Activated naive CD8-positive, alpha-beta T cell treated with anti-CD3 and anti-CD28 coated beads, Interleukin-2, amount 50 U/mL, for 24 hours (primary cell): ENCODE measurements at places on chromosomes 5 and 9.

GRCh38 chr9:124776954-124777648 is at the start of gene OLFML2A:
OLFML2A (plus strand) TSS chr9:124777133; CDS start chr9:124777271, 138 bp downstream.
- peak; percentile 27 for DNase-seq

DNA sequence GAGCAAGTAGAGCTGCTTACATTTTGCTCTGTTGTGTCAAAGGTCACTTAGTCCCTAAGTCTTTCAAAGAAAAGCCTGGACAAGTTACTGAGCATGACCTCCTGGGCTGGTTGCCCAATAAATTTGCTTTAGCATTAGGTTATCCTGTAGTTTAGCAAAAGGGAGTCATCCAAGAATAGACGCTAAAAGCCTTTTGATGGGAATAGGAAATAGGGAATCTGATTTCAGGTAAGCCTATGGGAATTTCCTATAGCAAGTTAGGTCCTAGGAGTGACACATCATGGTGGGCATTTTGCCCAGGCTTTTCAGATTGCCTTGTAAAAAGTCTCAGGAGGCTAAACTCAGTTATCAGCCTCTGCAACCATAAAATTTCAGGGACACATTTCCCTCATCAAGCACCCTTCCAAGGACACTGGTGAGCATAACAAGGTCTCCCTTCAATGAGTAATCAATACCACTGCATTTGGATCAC is 67.6 kb upstream of the RANBP3L start:
- no peak for DNase-seq

DNA sequence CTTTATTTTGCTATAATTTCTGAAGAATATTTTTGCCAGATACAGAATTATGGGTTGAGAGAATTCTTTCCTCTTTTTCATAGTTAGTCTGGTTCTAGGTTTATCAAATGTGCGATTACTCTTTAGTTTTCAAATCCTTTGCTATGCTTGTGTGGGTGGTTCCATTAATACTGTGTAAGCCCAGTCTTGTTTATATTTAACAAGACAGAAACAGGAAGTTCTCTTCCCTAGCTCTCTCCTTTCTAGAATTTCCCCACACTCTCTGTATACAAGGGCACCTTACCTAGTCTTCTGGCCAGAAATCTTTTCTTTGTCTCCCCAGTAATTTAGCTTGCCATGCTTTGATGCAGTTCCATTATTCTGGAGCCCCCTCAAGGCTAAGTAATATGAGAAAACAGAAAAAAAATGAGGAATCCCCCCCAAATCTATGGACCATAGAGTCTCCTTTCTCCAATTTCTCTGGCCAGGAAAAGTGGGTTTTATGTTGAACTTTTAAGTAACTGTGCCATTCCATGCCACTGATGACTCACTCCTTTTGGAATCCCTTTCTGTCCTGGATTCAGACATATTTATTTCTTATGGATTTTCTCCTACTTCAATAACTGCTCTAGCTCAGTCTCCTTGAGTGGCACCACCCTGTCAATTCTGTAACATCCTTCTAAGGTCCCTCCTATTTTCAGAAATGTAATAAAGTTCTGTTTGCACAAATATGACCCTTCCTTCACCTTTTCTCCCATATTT is 1714.1 kb downstream of the EFNA5 start:
- DNase-seq: no peak

- DNase-seq: no peak
These were observed 45.4 kb downstream of the HABP4 start for GRCh38 chr9:96495341-96495740.

- no peak for DNase-seq
These were observed 25.3 kb upstream of the MSX2 start for GRCh38 chr5:174699131-174699530.

- no peak for DNase-seq
These were observed 31.1 kb downstream of the GZMK start for GRCh38 chr5:55055183-55055582.

DNA sequence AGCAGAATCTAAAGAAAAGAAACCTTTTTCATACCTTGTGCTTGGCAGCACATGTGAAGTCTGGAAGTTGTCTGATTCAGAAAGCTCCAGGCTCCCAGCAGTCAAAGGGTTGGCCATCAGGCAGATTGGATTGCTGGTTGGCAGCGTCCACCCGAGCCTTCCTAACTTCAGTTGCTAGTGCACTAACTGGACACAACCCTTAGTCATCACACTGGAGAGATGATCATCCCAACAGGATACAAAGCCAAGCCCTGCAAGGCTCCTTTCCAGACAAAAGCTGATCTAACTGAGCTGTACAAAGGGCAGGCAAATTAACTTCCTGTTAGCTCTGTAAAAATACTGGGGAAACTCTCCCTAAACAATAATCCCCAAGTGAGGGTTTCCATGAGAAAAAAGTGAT is 185.6 kb downstream of the SNX18 start:
- DNase-seq: no peak

DNA sequence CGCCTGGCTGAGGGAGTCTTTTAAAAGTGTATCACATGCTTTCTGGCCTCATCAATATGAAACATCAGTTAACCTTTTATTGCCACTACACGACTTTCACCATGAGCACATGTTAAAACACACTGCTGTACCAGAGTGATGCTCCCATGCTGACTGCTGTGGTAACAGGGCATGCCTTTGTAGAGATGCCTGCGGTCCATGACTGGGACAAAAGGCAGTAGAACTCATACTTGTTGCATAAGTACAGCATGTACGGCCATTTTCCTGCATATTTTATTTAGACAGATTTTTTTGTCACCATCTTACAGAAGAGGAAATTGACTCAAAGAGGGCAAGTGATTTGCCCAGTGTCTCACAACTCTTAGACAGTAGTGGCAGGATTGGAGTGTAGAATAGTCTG is 105.7 kb upstream of the ADAMTSL1 start:
- DNase-seq: no peak

DNA sequence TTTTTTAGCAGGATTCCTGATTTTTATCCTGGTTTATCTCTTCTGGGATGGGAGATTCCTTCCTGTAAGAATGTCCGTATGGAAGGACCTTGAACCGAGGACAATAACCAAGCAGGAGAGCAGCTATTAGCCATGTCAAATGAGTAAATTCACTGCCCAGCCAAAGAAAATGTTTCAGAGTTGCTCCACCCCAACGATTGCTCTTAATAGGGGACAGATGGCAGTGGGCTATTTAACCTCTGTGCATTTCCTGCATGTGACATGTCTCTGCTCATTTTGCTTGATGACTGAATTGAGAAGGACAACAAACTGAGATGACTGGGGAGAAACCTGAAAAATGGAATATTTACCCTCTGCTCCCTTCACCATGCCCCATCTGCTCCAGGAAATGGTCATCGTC is 479.9 kb upstream of the ZNF462 start:
- DNase-seq: no peak

DNA sequence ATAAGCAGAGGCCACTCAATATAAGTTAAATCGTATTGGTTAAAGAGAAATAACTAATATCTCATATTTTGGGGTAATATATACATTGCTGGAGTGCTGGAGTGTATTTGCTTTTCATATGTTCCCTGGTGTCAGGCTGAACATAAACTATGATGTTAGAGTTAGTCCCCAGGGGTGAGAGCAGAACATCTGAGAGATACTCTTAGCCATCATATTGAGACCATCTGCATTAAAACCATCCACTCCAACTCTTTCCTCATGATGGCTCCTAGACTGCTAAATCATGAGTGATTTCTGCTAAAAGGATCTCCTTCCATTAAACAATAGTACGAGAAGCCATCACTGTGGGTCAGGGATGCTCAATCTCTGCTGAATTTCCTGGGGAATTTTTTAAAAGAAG is 436.2 kb downstream of the DTWD2 start:
- no peak for DNase-seq
